CD4-positive, alpha-beta memory T cell (primary cell): ENCODE measurements at places on chromosomes 2 and 18. TPM values are rescaled to one million over a fixed set of nuclear protein-coding genes. Genes with fewer than 3 reads are reported as not detected.

DNA sequence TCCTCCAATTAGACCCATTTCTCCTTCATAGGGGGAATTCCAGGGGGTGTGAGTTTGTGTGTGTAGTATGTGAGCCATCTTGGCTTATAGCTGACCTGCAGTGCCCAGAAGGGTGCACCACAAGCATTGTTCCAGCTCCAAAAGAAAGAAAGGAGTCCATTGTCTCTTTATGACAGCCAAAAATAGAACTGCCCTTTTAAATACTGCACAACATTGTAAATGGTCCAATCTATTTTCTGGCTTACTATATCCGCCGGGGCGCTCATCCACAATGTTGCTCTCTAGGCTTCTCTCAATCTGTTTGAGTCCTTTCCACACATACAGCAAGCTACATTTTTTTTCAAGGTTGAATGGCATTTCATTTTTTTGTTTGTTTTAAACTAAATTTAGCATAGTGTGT is 517.5 kb downstream of the STK39 start:
- DNase-seq, result no peak

The HYCC2 gene
- 36.4 TPM for total RNA-seq

The PRSS56 gene
- total RNA-seq, result not detected

The PDCD1 gene
- total RNA-seq, result 5.9 TPM

The MLPH gene
- total RNA-seq, result not detected

GRCh38 chr2:202009019-202009481 is 24.6 kb upstream of the FZD7 start:
- DNase-seq, result no peak

DNA sequence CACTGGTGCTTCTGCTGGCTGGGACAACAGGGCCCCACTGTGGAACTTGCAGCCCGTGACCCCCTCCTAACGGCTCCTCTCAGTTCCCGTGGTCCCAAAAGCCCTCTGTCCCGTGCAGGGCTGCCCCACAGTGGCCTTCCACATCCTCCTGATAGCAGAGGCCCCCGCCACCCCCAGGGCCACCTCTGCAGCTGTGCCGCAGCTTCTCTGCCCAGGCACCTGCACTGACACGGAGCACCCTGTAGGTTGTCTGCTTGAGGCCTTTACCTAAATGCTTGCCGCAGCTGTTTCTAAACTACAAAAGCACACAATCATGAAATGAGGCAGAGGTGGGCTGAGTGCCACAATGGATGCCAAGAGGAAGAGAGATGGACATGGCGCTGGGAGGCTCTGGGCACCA is 13.5 kb upstream of the GRHL1 start:
- DNase-seq, result no peak

DNA sequence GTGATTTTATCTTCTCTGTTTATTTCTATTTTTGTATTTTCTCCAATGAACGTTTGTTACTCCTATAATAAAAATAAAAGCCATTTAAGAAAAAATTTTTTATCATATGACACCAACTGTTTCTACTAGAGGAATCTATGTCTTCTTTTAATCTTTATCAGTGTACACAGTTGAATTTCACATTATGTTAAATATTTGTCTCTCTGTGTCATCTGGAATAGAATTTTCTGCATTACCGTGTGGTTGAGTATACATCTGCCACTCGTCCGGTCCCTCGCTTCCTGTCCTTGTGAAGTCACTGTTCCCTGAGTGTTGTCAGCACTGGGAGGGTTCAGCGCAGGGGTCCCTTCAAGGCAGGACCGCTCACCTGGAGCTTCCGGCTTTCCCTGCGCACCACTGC is 99.2 kb downstream of the LDLRAD4 start:
- no peak for DNase-seq

The GAREM1 gene
- total RNA-seq, result 0.52 TPM

GRCh38 chr2:105734762-105735538 is 9.8 kb upstream of the NCK2 start:
- DNase-seq, result no peak

The B4GALT6 gene
- 0.67 TPM for total RNA-seq

GRCh38 chr18:10530852-10531251 is 5.0 kb downstream of the NAPG start:
- no peak for DNase-seq

DNA sequence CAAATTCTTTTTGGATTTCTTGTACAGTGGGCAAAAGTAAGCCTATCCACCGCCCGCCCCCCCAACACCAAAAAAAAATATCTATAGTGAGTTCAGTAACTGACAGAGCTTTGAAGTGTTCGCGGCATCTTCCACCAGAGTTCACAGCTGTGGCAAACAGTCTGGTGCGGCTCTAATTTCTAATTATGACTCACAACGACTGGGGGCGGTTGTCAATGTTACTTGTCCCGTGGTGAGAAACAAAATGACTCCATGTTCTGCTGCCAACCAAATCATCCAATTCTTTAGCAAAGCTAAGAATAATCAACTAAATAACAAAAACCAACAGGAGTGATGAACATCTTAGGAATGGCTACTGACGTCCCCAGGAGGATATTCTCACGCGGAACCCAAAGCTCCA is 392.5 kb upstream of the SALL3 start:
- no peak for DNase-seq

The C2orf74 gene
- 18.3 TPM for total RNA-seq

GRCh38 chr2:181306785-181307184 is 150.4 kb upstream of the ITGA4 start:
- no peak for DNase-seq

DNA sequence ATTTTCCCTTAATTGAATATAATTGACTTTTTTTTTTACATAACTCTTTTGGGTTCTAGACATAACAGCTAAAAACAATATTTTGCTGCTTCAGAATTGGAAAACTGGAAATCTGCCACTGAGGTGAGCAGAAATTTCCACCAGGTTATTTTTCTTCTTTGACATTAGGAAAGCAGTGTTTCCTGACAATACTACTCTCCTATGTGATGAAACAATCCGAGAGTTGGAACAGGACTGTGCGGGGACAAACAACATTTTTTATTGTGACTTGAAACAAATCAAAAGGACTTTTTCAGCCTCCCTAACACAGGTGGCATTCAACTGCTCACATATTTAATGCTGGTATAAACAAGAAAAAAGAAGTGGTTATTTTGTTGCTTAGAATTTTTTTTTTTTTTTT is 237.2 kb downstream of the RNF152 start:
- no peak for DNase-seq

The TM4SF20 gene
- not detected for total RNA-seq

DNA sequence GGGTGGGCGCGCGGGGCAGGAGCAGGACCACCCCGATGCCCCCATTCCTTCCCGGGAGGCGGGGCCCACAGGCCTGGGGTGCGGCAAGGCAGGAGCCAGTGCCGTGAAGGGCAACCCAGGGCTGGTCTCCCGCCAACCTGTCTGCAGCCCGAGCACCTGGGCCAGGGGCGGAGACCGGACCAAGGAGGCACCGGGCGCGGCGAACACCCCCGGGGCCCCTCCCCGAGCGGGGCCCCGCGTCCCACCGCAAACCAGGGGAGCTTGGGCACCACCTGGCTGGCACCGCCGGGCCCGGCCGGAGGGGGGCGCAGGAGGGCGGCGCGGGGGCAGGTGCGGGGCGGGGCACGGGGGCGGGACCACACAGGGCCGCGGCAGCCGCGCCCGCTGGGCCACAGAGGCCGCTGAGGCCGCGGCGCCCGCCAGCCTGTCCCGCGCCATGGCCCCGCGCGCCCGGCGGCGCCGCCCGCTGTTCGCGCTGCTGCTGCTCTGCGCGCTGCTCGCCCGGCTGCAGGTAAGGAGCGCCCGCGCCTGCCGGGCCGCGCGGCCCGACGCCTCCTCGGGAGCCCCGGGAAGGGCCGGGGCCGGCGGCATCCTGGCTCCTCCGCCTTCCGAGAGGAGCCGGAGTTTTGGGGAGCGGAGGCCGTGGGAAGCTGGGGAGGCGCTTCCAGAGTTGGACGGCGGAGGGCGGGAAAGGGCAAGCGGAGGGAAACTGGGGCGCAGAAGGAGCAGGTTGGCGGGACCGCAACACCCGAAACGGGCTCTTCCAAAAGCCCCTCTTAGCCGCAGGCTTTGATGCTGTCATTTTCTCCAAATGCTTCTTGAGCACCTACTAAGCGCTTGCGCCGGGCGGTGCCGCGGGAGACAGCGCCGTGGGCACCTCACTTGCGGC is at the start of gene TNFRSF11A:
Gene TNFRSF11A, plus strand, starts transcription at position 394 of the 889 bp plus-strand sequence. Its CDS starts 43 bp downstream, at position 437.
- peak; percentile 46 for DNase-seq
